ENCODE measurements at places on chromosomes 6 and 20.
A peak's percentile ranks its signal among the peaks of the same experiment; 100 is the strongest.

- DNase-seq: no peak
Observed at GRCh38 chr6:41966961-41967311, 25.3 kb upstream of the CCND3 start.

- DNase-seq: no peak
Observed at GRCh38 chr6:136613477-136613876, 63.3 kb upstream of the MAP7 start.

DNA sequence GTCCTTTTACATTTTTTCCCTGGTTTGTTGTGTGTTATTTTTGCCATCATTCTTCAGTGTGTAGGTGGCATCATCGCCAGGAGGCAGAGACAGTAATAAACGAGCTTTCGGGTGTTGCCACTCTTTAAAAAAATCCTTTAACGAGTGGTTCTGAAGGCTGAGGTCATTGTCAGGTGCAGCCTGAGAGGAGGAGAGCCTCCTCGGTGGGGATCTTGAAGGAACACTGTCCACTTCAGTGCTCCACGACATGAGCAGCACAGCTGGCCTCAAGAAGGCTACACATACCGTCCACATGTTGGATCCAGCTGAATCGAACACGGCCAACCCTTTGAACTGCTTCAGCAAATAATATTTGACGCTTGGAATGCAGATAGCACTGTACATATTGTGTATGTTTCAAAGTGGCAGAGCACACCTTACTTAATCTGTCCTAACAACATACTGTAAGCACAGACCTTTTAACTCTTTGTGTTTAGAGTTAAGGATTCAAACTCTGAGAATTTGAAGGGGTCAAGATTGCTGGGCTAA, 48.0 kb upstream of the FOXQ1 start:
- DNase-seq: no peak

- DNase-seq: no peak
Observed at GRCh38 chr6:118645395-118645794, 6.0 kb downstream of the CEP85L start.

- no peak for DNase-seq
Observed at GRCh38 chr6:167574431-167575151, 249.7 kb downstream of the TTLL2 start.

DNA sequence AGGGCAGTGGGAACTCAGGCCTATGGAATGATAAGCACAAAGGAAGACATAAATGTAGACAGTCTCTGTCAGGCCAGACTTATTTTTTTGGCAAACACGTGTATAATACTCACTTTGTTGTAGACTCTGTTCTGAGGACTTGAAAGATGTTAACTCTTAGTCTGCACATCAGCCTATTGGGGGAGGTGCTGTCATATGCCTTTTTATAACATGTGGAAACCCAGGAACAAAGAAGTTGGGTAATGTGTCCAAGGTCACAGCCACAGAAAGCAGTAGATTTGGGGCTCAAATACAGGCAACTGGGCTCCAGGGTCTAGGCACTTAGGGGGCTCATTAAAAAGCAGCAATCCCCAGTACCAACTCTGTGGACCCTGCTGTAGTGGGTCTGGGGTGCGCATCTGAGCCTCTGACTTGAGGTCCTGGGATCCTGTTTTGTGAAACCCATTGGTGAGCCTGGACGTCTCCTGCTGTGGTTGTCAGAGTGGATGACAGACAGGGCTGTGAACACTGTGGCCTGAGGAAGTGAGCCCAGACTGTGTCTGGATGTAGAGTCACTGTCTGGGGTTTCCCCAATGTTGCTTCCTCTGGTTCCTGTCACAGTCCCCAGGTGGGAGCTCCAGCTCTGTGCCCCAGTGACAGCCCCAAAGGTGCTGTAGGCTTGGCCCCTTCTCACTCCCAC, 50.0 kb downstream of the CDH26 start:
- no peak for DNase-seq

DNA sequence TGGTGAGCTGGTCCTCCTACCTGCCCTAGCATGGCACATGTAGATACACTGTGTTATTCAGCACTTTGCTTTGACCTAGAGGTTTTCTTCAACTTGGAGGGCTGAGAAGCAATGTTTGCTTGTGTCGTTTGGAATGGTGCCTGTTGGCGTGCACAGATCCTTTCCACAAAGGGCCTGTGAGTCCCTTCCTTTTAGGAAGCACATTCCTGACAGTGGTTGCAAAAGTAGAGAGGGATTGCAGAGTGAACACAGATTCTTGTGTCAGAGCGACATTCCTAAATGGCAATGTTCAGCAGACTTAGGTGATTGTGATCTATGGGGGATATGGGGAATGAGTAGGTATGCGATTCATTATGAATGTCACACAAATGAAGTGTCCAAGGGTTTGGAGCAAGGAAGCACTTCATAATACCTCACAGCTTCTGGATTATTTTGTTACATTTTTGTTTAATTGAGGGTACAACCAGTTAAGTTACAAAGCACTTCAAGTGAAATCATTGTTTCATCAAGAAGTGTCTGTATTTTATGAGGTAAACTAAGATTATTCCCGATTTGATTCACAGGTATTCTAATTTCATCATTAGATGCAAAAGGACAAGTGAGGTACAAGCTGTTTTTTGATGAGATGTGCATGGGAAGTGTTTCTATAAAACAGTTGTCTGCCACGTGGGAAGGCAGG, 713 bp upstream of the RNF144B start:
- no peak for DNase-seq

- no peak for DNase-seq
Observed at GRCh38 chr6:104527761-104528415, 331.8 kb downstream of the HACE1 start.

- no peak for DNase-seq
Observed at GRCh38 chr20:53124075-53124551, 152.0 kb downstream of the TSHZ2 start.

- no peak for DNase-seq
Observed at GRCh38 chr20:36784116-36784515, 10.6 kb upstream of the DSN1 start.

- DNase-seq: no peak
Observed at GRCh38 chr6:74607934-74608333, 597.9 kb downstream of the COL12A1 start.

DNA sequence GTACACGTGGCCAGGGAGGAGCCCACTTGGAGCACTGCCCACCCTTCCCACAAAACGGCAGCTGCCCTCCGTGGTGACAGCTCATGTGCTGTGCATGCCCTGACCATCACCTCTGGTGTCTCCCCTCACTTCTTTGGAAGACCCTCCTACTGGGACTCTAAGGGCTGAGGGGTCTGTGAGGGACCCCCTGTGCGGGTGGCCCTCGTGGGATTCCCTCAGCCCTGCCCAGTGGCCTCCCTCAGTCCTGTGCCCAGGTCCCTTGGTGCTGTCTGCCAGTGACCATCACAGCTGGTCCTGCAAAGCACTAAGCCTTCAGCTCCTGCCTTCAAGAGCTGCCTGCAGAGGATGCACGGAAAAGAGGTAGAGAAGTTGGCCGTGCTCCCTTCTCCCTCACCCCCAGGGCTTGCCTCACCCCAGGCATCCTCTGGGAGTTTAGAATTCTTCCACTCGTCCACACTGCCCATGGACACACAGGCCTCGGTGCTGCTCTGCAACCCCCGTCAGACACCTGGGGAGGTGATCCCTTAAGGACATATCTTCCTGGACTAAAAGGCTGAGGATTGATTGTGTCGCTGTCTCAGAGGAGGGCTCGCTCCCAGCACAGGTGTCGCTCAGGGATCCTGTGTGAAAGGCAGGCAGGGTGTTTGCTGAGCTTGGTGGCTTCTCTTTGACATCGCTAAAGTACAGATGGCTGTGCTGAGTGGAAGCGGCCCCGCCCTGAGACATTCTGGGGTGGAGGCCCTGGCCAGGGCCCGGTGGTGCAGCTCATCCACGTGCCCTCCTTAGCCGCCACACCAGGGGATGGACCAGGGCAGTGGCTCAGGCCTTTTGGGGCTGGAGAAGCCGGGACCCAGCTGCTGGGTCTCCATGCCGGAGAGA, 119.5 kb upstream of the FRMD1 start:
- no peak for DNase-seq

DNA sequence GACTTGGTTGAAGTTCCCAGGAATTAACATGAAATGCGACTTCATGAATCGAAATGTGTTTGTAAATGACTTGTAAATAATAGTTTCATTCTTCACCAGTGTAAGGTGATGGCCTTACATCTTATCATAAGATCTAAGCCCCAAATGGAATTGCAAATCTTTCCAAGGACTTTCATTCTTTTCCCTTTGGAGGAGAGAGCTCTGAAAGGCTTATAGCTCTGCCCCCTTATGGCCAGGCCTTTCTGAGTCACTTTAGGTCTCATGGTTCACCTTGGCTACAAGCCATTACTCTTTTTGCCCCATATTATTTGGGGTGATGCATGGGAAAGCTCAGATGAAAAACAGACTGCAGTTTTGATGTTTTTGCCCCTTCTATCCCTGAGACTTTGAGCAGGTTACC, 209.1 kb upstream of the BMP2 start:
- DNase-seq: no peak

GRCh38 chr6:146359131-146359530, 184.5 kb upstream of the RAB32 start:
- no peak for DNase-seq

- DNase-seq: no peak
Observed at GRCh38 chr6:14455876-14456648, 338.5 kb downstream of the CD83 start.

DNA sequence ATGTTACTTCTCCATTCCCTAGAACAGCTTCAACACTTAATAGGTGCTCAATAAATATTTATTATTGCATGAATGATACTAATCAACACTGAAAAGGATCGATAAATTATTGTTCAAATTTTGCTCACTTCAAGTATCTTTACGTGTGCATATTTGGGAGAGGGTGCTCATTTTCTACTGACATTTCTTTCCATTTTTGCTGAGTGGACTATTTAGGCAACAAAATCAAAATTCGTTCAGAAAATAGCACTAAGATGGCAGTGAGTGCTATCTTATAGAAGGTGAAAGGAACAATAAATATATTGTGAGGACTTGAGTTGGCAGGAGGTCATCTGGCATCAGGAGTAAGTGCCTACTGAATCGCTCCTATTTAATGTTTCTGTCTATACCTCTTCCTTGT, 501.9 kb upstream of the IRAK1BP1 start:
- DNase-seq: no peak

DNA sequence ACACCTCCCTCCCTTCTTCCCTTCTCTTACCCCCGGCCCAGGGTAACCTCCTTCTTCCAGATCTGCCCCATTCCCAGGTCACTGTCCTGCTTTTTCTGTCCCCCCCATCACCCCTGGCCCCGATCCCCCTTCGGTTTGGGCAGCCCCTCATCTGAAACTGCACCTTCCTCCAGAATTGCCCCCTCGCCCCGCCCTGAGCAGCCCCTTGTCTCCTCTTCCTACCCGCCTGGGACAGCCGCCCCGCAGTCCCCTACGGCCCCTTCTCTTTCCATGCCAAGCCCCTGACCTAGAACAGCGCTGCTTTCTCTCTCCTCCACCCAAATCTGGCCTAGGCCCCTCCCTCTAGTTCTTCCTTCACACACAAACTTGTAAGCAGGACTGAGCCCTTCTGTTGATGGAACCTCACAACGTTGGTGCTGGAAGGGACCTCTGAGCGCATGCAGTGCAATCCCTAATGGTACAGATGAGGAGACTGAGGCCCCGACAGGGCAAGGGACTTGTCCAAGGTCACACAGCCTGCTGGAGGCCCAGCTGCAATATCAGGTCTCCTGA, 630 bp downstream of the PPP2R5D start:
- peak; percentile 40 for DNase-seq

Data from spinal cord (tissue), 10 donors.